GM12892 (cell line): ENCODE measurements at places on chromosomes 1 and 21.

DNA sequence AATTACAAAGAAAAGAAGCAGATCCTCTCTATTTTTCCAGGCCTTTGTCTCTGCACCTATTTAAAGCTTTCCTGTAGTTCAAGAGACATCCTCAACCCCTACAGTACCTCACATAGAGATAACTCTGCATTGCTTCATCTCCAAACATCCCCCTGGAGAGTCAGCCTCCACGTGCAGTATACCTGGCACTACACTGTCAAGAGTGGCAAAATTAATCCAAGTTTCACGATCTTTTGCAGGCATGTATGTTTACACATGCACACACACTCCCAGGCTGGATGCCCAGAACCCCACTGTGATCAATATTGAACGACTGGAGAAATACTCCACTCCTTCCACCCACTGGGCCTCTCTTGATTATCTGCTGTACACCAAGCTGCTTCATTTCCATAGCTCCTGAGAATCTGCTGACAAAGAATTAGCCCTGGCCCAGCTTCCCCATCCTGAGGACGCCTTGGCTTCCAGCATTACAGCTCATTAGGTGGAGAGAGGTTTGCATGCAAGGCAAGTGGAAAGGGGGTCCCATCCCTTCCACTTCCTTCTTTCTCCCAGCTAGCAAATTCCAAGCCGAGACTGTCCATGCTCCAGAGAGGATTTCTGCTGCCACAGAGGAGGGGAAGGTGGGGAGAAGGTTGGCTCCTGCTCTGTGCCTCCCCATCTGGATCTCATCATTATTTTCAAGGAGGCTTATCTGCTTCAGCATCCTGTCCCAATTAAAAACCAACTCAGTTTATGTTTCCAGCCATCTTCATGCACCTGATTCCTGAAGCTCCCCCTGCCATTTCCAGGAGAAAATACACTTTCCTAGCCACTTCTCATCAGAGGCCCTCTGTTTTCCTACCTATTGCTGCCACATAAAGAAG is 66.5 kb upstream of the GOLT1A start:
- DNase-seq: no peak

DNA sequence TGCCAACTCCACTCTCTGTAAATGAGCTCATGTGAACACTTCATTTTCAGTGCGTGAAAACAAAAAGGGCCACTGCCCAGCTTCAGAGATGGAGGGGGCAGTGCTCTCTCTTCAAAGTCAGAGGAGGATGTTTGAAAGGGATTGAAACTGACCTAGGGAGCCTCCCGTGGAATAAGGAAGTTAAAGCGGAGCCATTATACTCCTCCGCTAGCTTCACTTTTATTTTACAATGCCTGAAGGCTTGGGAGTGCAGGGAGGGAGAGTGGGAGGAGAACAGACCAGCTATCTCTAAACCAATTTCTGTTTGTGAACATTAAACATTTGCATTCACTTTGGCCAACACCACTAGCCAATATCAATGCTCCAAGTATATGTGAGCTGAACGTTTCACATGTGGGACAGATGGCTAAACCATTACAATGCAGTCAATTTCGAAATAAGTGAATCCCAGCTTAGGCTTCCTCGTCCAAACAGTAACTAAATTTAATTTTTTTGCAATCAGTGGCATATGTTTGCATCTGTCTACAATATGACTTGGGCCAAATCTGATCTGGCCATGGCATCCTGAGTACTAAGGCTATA is 126.9 kb downstream of the ESRRG start:
- no peak for DNase-seq

- DNase-seq: no peak
Measured at GRCh38 chr1:1374589-1374928, 448 bp downstream of the AURKAIP1 start.

DNA sequence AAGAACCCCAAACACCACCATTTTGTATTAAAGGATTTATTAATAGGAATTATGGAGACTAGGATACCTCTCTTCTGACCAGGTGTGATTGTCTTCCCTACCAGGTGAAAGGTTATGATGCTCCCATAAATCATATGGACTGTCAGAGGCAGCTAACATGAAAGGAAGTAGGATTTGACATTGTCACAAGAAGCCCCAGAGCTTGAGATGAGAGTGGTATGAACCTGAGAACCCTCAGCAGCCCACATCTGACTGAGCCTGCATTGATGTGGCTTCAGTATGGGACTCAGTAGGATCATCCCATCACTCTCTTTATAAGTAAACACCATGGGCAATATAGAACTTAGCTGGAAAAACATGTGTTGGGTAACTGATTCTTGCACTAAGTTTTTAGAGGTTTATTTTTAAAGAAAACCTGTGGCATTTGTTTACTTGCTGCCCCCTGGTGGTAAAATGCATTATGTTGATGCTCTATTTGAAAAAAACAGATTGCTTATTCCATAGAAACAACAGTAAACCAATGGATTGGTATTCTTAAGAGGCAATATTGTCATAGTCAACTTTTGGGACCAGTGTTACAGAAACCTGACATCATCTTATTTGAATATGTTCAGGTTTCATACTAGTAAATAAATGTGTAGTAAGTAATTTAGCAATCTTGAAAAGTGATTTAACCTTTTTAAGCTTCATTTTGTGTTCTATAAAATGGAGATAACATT is 16.6 kb upstream of the CACYBP start:
- no peak for DNase-seq

GRCh38 chr1:37723390-37724078 is 31.2 kb downstream of the CDCA8 start:
- DNase-seq: no peak

- no peak for DNase-seq
Measured at GRCh38 chr1:14996133-14997050, 157.2 kb upstream of the TMEM51 start.

GRCh38 chr1:12181568-12181967 is 14.8 kb downstream of the TNFRSF1B start:
- no peak for DNase-seq

- no peak for DNase-seq
Measured at GRCh38 chr21:43361127-43361492, 65.8 kb downstream of the SIK1 start.

GRCh38 chr1:86156566-86157455 is at the start of gene COL24A1:
TSS of gene COL24A1 (minus strand) at chr1:86156772. CDS start at chr1:86156396, 376 bp downstream.
- peak; percentile 30 for DNase-seq

DNA sequence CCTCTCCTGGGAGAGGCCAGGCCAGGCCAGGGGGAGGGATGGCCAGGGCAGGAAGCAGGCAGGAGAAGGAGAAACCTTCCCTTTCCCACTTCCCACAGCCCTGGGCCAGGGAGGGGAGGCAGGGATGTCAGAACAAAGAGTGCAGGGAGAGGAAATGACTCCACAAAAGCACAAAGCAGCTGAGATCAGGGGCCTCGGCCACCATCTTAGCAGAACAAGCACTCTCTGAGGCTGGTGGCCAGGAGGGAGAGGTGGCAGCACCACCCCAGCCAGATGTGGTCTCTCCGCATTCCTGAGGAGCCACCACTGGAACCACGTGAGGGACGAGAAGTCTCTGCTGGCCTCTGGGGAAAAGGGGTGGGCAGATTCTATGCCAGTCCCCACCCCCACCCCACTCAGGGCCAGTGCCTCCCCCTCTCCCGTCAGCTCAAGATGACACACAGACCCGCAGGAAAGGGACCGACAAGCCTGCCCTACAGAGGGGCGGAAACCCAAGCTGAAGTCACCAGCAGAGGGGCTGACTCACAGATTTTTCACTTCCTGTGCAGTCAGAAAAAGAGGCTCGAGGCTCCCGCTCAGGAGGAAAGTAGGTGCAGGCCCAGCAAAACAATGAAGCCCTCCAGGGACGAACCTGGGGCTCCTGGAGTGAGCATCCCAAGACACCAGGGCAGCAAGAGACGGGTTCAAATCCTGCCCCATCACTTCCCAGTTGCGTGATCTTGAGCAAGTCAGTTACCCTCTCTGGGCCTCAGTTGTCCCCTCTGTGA is 24.1 kb upstream of the ALDH4A1 start:
- peak; percentile 95 for DNase-seq

DNA sequence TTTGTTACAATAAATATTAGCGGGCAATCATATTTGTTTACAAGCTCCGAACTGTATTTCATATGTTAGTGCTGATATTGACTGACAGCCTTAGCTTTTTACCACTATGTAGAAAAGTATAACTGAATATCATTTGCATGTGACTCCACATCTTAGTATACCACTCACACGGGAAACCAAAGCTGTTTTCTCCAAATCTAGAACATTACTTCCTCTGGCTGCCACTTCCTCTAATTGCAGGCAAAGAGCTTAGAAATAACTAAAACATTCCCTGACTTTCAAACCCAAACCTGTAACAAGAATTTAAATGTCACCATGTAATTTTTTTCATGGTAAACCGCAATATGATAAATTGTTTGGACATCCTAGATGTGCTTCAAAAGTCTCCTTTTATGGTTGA is 174.7 kb downstream of the LBR start:
- DNase-seq: no peak
